ENCODE measurements at places on chromosomes 5 and 9.

- DNase-seq, result no peak
Measured at GRCh38 chr5:154723740-154724505, 31.3 kb upstream of the LARP1 start.

DNA sequence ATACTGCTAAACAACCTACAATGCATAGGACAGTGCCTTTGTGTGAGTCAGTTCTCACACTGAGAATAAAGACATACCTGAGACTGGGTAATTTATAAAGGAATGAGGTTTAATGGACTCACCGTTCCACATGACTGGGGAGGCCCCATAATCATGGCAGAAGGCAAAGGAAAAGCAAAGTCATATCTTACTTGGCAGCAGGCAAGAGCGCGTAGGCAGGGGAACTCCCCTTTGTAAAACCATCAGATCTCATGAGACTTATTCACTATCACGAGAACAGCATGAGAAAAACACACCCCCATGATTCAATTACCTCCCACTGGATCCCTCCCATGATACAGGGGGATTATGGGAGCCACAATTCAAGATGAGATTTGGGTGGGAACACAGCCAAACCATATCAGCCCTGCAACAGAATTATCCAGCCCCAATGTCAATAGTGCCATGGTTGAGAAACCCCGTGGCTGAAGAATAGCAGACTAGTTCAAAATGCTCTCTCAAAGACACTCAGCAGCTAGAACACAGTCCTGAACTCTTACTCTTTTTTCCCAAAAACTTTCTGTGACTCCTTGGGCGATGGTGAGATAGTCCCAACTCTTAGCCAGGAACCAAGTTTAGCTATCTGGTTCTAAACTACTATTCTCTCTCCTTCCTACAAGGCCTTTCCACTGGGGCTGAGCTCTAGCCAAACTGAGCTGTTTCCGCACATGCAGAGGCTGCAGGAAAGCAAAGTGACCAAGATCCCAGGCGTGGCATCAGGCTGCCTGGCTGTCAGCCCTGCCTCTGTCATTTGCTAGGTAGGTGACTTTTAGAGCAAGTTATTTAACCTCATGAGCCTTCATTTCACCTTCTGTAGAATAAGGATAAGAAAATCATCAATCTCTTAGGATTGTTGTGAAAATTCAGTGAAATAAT lies 21.7 kb downstream of the FAT2 start:
- DNase-seq, result no peak

DNA sequence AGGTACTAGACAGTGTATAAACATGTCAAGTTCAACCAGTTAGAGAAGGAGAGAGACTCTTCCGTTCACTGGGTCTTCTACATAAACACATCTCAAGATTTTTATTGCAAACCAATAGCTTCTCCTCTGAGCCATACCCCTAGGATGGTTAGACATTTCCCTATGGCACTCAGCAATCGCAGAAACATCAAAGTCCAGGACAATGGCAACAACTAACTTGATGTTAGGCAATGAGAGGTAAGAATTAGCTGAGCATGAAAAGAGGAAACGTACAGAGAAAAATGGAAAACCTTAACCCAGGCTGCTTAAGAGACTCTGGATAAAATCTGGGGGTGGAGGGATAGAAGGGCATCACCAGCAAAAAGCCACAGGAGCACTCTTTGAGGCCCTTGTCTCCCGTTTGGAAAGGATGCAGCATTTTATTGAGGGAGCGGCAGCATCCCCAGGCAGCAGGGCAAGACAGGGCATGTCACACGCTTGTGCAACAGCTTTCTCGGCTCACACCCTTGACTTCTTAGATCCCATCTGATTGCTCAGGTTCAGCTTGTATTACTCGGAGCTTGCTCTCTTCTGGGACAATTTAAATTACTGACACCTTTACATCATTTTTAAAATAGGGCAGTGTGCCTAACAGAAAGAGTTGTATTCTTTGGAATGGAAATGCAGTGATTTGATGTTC lies 8.6 kb upstream of the PSAT1 start:
- no peak for DNase-seq

DNA sequence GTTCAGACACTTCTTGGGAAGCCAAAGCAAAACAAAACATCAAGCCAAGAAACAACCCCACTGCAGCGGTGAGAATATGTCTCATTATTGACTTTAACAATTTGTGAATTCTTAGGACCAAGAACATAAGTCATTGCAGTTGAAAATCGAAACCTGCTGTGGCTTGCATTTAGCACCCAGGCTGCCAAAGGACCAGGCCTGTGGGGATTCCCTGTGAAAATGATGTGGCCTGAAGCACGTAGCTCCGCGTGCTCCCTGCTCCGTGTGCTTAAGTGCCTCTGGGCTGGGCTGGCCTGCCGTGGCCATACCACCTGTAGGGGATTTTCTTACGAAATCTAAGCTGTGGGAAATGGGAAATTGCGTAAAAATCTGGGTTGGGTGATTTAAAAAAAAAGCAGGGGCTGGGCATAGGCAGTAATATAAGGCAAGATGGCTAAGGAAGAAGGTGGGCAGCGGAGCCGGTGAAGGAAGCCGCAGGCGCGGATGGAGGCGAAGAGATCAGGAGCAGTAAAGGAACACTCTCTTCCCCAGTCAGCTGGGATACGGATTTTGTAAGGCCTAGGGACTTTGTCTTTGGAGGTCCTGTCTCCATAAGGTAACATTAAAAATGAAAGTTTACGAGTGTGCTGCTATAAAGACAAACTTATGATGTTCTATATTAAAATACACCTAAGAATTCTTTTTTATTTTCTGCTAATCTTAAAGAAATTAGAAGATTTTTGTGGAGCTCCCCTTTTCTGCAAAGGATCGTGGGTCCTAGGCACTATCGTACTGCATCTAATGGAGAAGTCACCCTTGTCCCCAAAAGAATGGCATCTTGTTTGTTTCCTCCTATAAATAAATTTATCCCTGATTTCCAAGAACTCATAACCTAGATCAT lies 189.6 kb upstream of the SEMA6A start:
- DNase-seq, result no peak

DNA sequence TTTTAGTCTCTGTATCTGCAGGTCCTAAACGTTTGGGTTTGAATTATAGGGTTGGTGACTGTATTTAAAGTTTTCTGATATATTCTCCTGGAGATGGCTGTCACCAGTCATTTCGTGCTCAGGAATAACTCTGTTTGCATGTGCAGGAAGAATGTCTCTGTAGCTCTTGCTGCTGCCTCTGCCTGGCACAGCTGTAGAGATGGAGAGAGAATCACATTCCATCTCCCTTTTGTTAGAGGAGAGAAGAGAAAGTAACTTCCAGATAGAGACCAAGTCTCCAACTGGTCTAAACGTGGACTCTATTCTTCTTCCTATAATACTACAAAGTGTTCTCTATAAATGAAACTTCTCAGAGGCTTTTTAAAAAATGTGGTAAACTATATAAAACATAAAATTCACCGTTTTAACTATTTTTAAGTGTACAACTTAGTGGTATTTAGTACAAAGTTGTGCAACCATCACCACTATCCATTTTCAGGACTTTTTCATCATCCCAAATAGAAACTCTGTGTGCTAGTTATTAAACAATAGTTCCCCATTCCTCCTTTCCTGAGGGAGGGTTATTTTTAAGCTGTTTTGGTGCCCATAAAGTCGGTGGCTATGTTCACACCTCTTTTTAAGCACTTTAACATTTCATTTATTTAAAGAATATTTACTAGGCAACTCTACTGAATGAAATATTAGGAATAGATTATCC lies 20.7 kb upstream of the STARD4 start:
- DNase-seq, result no peak

DNA sequence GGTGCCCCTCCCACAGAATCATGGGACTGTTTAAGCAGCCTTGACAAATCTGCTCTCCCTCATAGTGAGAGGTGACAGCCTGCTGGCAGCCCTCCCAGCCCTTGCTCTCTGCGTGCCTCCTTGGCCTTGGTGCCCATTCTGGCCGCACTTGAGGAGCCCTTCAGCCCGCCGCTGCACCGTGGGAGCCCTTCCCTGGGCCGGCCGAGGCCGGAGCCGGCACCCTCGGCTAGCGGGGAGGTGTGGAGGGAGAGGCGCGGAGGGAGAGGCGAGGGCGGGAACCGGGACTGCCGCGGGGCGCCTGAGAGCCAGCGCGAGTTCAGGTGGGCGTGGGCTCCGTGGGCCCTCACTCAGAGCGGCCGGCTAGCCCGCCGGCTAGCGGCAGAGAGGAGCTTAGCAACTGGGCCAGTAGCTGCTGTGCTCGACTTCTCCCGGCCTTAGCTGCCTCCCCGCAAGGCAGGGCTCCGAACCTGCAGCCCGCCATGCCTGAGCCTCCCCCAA lies 125.9 kb upstream of the MYO10 start:
- DNase-seq, result no peak

- no peak for DNase-seq
Measured at GRCh38 chr9:124008303-124008693, 3.3 kb upstream of the LHX2 start.

DNA sequence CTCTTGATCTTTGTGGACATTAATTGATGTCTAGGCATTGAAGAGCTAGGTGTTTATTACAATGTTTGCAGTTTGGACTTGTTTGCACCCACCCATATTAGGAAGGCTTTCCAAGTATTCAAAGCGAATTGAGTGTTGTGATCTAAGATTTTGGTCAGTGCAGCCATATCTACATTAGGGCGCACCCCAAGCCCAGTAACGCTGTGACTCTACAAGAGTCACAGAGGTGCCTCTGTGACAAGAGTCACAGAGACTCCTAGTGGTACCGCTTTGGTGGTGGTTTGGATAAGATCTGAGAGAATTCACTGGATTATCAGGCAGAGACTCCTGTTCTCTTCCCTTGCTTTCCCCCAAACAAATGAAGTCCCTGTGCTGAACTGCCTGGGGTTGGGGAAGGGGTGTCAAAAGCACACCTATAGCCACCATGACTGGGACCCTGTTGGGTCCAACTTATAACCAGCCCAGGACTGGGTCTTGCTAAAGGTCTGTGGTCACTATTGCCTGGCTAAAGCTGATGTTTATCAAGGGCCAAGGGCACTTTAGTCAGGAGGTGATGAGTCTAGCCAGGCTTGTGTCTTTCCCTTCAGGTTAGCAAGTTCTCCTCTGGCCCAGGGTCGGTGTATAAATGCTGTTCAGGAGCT lies 114.1 kb upstream of the RIOK2 start:
- DNase-seq, result no peak

GRCh38 chr9:16197578-16198370 lies 644.9 kb downstream of the CCDC171 start:
- no peak for DNase-seq

DNA sequence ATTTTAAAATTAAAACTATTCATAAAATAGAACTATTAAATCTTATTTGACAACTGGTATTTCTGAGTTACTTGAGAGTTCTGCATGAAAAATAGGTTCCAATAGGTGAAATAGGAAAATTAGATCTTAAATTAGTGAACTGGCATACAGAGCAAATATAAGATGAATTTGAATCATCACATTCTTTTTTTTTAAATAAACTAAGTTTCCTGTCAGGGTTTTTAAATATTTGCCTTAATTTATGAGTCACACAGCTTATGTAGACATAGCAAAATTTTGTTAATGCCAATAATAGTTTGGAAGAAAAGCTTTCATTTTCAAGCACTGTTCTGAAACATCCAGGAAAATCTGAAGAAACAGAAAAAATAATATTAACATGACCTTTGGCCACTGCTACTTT lies 311.7 kb upstream of the HAPLN1 start:
- DNase-seq, result no peak

DNA sequence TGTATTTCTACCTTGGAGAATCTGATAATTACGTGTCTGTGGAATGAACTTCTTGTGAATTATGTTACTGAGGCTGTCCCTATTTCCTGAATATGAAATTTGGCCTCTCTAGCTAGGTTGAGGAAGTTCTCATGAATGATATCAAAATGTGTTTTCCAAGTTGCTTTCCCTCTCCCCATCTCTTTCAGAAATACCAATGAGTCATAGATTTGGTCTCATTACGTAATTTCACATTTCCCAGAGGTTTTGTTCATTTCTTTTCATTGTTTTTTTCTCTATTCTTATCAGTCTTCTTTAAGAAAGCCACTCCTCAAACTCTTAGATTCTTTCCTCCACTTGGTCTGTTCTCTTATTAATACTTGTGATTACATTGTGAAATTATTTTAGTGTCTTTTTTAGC lies 923.8 kb upstream of the CDH9 start:
- no peak for DNase-seq

DNA sequence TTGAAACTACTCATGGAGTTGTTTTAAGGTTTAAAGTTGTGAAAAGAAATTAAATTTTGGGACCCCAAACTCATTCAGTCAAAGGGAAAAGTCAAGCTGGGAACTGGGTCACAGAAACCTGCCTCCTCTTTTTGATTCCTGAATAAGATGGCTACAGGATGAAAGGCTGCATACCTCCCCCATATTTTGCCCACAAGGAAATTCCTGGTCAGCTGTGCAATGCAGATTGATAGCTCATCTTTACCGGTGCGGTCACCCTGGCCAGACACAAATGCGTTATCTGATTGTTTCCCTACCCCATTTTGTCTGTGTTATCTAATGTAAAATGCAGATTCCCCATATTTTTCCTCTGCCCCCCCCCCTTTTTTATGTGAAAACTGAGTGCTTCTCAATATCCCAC lies 1.3 kb downstream of the HAVCR2 start:
- DNase-seq, result no peak
